ENCODE measurements at places on chromosomes 12 and 14.

DNA sequence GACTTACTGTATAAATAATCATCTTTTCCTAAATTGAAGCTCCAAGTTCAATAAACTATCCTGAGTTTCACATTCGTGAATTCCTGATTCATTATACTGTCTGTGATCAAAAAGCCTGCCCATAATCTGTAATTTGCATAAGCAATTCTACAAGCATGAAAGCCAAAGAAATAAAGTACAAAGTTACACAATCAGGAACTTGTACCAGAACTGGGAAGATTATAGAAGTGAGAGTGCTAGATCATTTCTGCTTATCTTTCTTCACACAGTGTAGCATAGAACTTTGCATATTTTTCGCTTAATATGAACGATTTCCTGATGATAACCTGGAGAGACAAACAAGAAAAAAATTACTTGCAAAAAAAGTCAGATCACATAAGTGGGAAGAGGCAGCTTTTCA lies 308.2 kb downstream of the C12orf50 start:
- DNase-seq: no peak

DNA sequence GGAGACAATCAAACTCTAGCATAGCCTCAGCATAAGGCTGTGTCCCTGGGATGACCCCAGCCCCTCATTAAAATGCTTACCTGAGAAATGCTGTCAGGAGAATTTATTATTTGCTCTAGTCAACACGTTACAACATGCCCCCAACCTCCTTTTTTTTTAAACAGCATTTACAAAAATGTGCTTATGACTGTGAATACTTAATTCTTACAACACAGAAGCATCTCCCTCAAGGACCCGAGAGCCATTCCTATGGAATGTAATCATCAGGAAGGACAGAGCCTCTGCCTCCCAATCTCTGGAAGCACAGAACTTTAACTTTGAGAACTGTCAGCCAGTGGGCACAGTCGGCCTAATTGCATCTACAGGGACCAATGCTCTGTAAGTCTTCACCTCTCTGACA lies 136.6 kb upstream of the OVCH1 start:
- DNase-seq: no peak

DNA sequence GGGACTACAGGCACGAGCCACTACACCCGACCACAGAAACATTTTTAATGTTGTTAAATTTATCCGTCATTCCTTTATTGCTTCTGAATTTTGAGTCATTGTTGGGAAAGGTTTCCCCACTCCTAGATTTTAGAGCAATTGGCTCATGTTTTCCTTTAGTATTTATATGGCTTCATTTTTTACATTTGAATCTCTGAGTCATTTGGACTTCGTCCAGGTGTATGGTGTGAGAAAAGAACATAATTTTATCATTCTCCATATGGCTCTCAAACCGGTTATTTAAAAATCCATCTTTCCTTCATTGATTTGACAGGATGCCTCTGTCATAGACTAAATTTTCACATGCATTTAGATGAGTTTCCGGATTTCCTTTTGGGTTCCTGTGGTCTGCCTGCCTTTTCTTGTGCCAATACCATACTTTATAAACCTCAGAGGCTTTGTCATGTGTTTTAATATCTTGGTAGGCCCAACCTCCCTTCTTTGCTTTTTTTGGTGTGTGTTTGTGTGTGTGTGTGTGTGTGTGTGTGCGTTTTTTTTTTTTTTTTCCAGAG lies 30.9 kb downstream of the LRTM2 start:
- DNase-seq: no peak

GRCh38 chr14:95442016-95442632 lies 74.3 kb downstream of the SYNE3 start:
- DNase-seq: no peak

- no peak for DNase-seq
Measured at GRCh38 chr14:51293912-51294389, 53.9 kb downstream of the TMX1 start.

GRCh38 chr12:104473374-104473983 lies 16.7 kb downstream of the CHST11 start:
- DNase-seq: peak; percentile 66

GRCh38 chr14:103735815-103736545 lies 20.4 kb downstream of the ZFYVE21 start:
- DNase-seq: no peak

GRCh38 chr12:15689751-15690191 lies 99.4 kb downstream of the EPS8 start:
- DNase-seq: no peak

DNA sequence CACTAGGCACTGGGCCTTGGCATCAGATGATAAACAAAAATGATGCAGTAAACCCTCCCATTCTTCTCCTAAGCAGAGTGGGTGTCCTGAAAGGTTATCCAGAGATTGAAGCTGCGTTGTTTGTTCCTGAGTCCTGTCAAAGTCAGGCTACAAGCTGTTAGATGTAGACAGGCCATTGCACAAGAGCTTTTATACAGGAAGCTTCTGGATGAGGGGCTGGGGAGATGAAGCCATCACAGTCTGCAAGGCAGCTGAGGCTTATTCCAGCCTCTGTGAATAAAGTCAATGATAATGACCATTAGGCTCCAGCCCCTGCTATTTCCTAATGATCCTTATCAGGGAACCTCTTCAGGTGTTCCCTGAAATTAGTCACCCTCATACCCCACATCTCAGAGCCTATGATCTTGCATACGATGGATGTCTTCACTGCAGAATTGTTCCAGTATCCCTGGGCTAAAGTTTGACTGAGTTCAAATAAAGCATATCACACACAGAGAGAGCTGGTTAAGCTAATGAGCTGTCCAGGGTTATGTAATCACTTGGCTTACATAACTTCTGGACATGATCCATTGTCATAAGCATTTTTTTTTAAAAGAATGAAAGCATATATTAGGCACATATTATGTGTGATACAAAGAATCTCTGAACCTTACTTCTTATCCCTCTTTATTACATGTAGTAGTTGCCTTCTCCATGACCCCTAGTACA lies 337.1 kb upstream of the OR4E1 start:
- DNase-seq: no peak
